Activated CD4-positive, alpha-beta T cell treated with anti-CD3 and anti-CD28 coated beads, Interleukin-2, Interleukin-6, amounts not matched to agents 100 ng/mL and 50 ng/mL, durations not matched to agents 16 hours and 8 hours (primary cell): ENCODE measurements at places on chromosomes 2 and 18.

GRCh38 chr2:32562906-32563305 is 64.9 kb upstream of the TTC27 start:
- no peak for DNase-seq

DNA sequence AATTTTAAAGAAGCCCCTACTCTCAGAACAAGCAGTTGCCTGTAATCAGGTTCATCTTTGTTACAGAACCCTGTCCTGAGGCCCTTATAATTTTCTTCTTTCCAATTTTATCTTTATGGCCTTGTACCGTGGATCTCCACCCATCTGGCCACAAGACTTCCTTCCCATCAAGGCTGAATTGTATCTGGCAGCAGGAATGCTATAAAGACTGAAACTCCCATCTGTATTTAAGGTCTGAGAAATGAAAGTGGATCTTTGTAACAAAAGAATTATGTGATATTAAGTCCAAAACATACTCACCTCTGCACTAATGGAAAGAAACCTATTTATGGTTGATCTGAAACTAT is 91.8 kb downstream of the METTL8 start:
- no peak for DNase-seq

- DNase-seq, result no peak
Measured at GRCh38 chr2:1588051-1588977, 156.0 kb downstream of the PXDN start.

- DNase-seq, result no peak
Measured at GRCh38 chr18:37762076-37762621, 196.6 kb upstream of the CELF4 start.

- DNase-seq, result no peak
Measured at GRCh38 chr2:205047273-205047839, 502.1 kb downstream of the PARD3B start.

DNA sequence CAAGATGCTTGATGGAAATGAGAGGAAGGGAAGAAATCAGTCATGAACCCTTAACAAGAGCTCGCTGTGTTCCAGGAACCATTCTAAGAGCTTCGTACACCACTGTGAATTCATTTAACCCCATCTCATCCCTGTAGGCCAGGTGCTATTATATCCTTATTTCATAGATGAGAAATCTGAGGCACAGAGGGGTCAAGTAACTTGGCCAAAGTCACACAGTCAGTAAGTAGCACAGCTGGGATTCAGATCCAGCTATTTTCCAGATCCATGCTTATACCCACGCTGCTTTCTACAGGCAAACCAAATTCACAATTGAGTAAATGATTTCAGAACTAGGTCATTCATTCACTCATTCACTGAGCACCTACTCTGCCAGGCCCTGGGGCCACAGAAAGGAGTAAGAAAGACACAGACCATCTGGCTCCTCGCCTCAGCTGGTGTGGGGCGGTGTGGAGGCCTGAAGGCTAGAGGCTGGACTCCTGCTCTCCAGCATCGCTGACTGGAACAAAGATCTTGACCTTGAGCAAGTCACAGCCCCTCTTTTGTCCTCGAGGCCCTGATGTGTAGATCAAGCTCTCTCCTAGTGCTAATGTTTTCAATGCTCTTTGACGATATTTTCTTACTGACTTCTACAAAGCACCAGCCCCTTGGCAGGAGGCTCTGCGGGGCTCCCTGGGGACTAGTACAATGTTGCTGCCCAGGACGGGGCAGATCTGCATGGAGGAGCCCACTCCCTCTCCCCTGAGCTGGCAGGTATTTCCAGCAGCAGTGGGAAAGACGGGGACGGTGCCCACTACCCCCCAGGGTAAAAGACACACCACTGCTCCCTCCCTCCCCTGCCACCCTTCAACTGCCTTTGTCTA is 26.5 kb downstream of the STEAP3 start:
- no peak for DNase-seq

DNA sequence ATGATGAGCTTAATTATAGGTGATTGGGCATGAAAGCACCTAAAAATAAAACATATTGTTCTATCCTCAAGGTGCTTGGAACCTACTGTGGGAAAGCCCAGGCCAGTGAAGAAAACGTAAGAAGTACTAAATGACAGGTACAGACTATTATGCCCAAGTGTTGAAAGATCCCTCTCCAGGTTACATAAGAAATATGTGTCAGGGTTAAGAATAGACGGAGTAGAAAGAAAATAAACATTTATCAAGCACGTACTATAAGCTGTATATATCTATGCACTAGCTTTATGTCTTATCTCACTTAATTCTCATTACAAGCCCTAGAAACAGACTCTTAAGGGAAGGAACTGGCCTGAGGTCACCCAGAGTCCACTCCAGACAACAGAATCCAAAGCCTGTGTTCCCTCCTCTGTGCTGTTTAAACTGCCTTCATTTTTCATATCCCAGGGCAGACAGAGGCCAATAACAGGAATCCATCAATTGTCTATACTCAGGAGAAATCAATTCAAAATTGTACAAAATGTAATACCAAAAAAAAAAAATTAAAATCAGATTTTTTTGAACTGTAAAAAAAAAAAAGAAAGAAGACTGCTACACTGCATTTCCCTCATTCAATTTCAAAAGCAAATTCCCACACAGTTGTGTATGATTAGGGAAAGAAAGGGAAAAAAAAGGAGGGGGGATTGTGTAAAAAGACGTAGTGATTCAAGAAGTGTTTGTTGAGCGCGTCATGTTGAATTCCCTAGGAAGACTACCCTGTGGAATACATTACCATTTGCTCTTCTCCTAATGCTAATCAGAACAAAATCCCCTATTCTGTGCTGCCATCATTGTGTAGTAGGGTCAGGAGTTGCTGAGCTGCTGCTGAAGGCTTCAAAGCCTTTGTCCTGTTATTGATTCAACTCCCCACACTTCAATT is 156.3 kb downstream of the IRS1 start:
- no peak for DNase-seq

GRCh38 chr2:171317492-171318125 is 116.2 kb downstream of the METTL8 start:
- peak; percentile 81 for DNase-seq

GRCh38 chr2:68253219-68254068 is 1.1 kb upstream of the PPP3R1 start:
- DNase-seq, result peak; percentile 56

DNA sequence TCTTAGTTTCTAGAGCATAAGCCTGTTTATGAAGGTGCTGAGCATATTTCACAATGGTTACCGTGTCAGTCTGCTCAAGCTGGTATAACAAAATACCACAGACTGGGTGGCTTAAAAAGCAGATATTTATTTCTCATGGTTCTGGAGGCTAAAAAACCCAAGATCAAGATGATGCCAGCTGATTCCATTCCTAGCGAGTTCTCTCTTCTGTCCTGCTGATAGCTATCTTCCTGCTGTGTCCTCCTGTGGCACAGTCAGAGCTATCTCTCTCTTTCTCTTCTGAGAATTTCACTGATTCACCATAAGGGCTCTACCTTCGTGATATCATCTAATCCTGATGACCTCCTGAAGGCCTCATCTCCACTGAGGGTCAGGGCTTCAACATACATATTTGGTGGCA is 273.0 kb downstream of the CDH2 start:
- no peak for DNase-seq

GRCh38 chr2:86010083-86010482 is 95.6 kb downstream of the POLR1A start:
- no peak for DNase-seq

DNA sequence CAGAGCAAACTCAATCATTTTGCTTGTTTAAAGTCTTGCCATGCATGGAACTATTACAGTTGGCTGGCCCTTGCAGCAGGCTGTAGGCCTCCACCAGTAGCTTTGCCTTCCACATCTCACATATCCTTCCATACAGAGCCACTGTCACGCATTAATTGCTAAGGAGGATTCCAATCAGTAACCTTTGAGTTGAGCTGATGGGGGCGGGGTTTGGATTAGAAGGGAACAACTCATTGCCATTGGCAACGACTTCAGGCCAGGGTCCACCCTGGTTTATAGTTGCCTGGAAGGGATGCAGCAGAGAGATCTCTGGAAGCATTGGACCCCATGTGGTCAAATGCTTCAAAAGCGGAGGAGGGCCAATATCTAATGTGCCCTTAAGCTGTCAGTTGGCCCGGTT is 63.3 kb upstream of the TTC39C start:
- no peak for DNase-seq

DNA sequence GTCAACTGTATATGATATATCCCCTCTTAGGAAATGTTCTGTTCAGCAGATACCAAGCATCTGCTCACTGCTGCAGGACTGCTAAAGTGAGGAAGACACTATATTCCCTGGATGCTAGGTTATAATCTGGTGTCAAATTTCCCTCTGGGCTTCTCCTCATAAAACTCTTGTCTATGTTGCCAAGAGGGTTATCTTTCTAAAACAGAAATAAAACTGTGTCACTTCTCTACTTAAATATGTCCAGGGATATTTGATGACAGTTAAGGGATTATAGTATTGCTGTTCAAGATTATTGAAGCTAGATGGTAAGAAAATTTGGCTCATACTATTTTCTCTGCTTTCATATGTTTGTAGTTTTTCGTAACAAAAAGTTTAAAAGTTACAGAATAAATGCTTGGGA is 30.5 kb upstream of the SNRNP27 start:
- no peak for DNase-seq

- peak; percentile 85 for DNase-seq
Measured at GRCh38 chr2:230849633-230850357, 14.9 kb upstream of the ITM2C start.

DNA sequence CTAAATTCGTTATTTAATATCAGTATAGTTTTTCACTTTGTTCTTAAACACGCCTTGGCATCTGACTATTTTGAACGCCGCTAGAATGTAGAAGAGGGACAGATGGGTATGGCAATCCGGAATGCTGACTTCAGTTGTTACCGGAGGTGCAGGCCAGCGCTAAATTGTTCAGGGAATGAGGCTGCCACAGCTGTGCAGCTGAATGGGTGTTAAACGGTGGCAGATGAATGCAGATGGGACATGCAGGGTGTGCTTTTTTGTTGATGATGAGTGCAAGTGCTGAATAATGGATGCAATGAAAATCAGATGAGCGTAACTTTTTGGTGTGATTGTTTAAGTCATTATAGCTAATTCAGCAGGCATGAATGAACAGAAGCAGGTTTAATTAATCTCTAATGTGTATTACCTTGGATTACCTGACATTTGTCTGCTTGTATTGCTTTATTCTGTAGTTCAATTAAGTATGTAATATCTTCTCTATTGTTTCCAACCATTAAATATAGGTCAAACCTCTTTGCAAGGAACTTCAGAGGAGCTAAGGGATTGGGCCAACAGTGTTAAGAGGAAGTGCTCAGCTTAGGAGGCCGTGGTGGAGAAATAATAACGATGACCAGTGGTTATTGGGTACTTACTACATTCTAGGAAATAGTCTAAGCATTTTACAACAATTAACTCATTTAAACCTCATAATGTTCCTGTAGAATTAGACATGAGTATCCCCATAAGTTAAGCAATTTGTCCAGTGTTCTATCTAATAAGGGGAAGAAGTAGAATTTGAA is 11.9 kb upstream of the CREG2 start:
- DNase-seq, result no peak

DNA sequence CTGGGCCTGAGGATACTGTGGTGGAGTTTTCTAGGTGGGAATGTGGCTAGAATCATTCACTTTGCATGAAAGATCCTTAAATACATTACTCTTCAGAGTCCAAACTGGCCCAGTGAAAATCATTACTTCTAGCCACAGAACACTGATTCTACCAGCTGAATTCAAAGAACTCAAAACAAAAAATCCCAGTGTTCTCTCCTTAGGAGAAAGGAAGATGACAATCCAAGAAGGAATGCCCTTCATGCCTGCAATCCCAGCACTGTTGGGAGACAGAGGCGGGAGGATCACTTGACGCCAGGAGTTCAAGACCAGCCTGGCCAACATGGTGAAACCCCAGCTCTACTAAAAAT is 35.2 kb downstream of the FAM228A start:
- DNase-seq, result no peak

DNA sequence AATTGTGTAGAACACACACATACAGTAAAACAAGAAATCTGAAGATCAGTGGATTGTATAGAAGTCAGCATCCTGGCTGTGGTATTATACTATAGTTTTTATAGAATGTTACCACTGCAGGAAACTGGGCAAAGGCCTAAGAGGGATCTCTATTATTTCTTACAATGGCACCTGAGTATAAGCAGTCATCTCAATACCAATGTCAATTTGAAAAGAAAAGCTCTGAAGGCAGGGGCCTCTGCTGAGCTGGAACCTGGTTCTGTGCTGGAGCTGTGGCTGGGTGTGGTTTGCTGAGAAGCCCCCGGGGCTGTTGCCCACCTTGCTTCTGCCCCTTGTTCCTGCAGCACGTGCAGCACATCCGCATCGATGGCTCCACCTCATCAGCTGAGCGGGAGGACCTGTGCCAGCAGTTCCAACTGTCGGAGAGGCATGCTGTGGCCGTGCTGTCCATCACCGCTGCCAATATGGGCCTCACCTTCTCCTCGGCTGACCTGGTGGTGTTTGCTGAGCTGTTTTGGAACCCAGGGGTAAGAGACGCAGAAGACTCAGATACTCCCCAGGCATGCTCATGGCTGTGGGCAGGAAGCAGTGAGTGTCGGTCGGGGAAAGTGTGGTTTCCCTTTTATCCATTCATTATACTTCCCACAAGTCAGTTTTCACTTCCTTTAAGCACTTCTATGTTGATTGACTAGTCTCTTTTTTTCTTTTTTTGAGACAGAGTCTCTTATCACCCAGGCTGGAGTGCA is 23.5 kb upstream of the RPL37A start:
- DNase-seq, result peak; percentile 57

DNA sequence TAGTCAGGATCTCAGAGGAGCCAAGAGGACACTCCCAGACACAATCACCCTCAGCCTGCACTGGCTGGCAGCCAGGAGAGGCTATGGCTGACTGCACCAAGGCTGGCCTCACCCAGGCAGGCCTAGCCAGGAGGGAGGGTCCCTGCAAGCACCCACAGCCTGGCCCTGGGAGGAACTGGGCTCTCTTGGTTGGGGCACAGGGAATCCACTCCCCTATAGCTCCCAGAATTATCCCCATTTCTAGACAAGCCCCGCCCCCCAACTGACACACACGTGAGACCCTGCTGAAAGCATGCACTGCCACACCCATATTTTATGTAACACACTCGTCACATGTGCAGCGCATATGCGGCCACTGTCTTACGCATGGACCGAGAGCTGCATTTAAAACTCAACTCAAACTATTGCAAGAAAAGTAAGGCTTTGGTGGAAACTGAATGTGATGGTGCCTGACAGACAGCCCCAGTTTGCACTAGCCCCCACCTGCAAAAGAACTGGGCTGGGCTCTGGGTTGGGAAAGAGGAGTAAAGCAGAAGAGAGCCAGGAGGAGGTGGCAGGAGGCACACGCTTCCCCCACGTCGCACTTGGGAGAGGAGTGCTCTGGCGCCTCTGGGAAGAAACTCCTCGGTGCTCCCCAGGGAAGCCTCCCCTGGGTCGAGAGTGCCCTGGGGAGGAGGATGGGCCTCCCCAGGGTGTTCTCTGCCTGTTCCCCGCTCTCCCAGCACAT is 28.9 kb upstream of the ARHGEF4 start:
- DNase-seq, result no peak
